Spinal cord (tissue), 10 donors: ENCODE measurements at places on chromosomes 11 and 22. TPM values are rescaled to one million over a fixed set of nuclear protein-coding genes. Genes with fewer than 3 reads are reported as not detected.

Gene GUCY1A2
- polyA plus RNA-seq: 10.8 TPM

Gene SEPTIN3
- polyA plus RNA-seq: 398 TPM

DNA sequence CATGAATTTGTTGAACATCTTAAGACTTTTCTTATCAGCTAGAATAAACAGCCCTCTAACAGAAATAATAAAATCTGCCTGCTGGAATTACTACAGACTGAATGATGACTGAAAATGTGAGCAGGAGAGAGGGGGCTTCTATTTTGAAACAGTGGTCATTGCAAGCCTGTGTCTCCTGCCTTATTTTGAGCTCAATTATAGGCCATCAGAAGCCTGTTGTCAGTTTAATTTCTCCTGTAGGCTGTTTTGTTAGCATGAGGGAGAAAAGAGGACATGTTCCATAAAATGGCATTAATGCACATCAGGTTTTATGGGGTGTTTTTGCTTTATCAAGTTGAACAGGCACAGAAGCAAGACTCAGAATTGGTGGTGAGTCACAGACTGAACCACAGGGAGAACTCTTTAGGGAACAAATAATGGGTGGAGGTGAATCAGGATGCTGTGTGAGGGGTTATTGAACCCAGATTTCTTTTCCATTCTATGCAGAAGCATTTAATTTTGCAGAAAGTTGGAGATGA, 129.1 kb downstream of the PARVA start:
- no peak overlapping the region for H3K4me3 ChIP-seq
- no peak overlapping the region for H3K27ac ChIP-seq
- H3K27me3 ChIP-seq: no peaks in the 10 kb centered on the region
- H3K36me3 ChIP-seq: peaks cover 2% of the 10 kb centered on the region

Gene BTG4
- not detected for polyA plus RNA-seq

- peaks cover 4% of the 10 kb centered on the region for H3K36me3 ChIP-seq
- no peak for DNase-seq
- H3K27ac ChIP-seq: no peak overlapping the region
- H3K27me3 ChIP-seq: no peaks in the 10 kb centered on the region
- H3K4me1 ChIP-seq: peaks cover 68% of the 10 kb centered on the region
- H3K4me3 ChIP-seq: no peak overlapping the region
These were observed 3.9 kb downstream of the MFNG start for GRCh38 chr22:37482244-37482643.
